H54 (cell line): ENCODE measurements at places on chromosomes 13 and 19.
A peak's percentile ranks its signal among the peaks of the same experiment; 100 is the strongest.

- DNase-seq: no peak
Observed at GRCh38 chr13:111589992-111590391, 269.6 kb downstream of the TEX29 start.

- peak; percentile 80 for DNase-seq
Observed at GRCh38 chr19:19540715-19541515, 2.9 kb downstream of the CILP2 start.

DNA sequence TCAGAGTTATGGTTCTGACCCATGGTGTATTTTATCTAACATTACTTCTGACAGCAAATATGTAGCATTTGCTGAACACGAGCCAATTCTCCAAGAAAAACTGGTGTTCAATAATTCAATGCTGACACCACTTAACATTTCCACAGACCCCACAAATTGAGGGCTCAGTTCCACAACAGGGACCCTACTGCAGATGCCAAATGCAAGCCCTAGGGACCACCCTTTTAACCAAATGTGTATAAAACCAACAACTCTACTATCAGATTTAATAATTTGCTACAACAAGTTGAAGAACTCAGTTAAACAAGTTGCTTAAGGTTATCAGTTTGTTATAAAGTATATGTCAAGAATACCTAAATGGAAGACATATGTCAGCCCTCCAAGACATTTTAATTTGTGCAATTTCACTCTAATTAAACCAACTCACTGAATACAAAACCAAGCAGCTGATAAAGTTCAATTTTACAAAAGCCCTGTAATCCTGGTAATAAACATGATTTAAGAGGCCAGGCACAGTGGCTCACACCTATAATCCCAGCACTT, 6.7 kb downstream of the ZNF44 start:
- DNase-seq: no peak

DNA sequence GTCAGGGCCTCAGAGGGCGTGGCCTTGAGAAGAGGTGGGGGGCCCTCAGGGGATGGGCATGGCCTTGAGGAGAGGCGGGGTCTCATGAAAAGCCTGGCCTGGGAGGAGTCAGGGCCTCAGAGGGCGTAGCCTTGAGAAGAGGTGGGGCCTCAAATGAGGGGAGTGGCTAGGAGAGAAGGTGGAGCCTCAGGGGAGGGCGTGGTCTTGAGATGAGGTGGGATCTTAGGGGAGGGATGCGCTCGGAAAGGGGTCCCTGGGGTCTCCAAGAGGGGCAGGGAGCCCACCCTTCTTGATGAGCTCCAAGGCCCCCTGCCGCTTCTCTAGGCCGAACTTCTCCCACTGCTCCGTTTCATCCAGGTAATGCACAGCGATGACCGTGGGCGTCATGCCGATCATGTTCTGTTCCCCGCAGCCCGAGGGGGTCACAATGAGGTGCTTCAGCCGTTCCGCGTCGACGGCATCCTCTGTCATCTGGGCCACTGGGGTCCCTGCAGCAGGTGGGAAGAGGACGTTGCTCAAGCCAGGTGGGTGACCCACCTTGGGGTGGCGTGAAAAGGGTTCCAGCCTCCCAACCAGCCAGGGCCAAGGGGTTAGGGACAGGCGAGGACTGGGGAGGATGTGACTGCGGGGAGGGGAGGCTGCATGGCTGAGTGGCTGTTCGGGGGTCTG, 24.3 kb upstream of the TNFSF14 start:
- DNase-seq: no peak

DNA sequence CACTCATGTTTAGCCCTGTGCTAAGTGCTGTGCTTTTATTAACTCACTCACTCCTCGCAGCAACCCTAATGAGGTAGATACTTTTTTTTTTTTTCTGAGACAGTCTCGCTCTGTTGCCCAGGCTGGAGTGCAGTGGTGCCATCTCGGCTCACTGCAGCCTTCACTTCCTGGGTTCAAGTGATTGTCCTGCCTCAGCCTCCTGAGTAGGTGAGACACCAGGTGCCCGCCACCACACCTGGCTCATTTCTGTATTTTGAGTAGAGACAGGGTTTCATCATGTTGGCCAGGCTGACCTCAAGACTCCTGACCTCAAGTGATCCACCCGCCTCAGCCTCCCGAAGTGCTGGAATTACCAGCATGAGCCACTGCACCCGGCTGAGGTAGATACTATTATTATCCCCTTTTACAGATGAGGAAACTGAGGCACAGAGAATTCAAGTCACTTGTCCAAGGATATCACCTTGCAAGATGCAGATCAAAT, 2.5 kb downstream of the ITPKC start:
- DNase-seq: no peak

DNA sequence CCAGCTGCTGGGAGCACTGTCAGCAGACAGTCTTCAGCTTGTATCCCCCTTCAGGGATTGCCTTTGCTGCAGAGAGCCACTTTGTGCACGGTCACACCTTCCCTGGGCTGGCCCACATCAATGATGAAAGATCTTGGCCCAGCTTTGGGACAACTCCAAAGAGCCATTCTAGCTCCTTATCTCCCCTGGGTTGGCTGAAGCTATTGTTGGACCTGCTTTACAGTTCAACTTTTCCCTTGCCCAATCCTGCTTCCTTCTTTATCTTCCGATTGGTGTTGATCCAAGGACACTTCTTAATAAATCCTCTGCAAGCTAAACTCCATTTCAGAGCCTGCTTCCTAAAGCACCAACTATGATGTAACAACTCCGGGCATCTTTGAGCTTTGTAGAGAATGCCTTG, 466.4 kb downstream of the KLF12 start:
- DNase-seq: no peak

DNA sequence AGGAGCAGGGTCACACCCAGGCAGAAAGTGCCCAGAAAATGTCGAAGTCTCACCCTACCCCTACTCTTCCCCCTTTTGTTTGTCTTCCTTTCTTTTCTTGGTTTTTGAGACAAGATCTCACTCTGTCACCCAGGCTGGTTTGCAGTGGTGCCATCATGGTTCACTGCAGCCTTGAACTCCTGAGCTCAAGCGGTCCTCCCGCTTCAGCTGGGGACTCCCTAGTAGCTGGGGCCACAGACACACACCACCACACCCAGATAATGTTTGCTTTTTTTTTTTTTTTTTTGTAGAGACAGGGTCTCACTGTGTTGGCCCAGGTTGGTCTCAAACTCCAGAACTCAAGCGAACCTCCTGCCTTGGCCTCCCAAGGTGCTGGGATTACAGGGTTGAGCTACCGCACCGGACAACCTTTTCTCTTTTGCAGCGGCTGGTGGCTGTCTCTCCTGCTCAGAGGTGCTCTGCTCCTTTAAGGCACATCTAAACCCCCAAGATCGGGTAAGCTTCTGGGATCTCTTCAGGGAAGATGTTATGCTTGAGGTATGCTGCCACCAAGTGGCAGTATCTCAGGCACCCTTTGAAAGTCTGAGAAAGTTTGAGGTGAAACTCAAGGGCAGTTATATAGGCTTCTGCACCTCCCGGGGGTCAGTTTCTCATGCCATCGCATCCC, 22.4 kb upstream of the EBI3 start:
- DNase-seq: peak; percentile 58

- DNase-seq: no peak
Observed at GRCh38 chr19:42473686-42474085, 30.9 kb upstream of the CXCL17 start.

DNA sequence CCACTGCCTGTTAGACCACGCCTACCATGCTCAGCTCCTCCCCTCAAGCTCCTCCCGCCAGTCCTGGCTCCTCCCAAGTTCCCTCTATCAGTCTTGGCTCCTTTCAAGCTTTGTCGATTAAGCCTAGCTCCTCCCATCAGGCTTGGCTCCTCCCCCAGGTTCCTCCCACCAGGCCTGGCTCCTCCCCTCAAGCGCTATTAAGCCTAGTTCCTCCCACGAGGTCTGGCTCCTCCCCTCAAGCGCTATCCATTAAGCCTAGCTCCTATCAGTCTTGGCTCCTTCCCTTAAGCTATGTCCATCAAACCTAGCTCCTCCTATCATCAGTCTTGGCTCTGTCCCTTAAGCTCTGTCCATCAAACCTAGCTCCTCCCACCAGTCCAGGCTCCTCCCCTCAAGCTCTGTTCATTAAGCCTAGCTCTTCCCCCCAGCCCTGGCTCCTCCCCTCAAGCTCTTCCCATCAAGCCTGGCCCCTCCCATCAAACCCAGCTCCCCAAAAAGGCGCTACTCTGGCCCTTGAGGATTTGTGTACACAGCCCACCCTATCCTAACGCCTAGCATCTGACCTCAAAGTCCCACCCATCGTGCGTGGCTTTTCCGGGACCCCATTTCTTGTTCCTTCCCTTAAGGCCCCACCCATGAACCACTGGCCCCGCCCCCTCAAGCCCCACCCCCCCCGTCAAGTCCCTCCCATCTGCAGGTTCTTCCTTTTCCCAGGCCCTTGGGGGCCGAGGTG, 10.0 kb downstream of the CAMSAP3 start:
- DNase-seq: peak; percentile 90

DNA sequence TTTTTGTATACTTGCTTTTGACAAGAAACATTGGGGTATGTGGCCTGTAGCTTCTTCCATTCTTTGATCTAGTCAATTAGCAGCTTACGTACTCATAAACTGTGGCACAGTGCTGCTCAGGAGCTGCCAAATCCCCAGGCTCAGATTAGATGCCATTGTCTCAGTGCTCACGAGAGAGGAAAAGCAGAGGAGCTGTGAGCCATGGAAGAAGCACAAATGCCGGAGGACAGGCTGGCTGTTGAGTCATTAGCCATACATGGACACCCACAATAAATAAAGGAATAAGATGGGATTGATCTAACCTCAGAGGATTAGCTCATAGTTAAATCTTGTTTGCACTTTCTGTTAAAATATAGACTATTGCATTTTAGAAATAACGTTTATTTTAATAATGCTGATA, 121.7 kb downstream of the POSTN start:
- no peak for DNase-seq

DNA sequence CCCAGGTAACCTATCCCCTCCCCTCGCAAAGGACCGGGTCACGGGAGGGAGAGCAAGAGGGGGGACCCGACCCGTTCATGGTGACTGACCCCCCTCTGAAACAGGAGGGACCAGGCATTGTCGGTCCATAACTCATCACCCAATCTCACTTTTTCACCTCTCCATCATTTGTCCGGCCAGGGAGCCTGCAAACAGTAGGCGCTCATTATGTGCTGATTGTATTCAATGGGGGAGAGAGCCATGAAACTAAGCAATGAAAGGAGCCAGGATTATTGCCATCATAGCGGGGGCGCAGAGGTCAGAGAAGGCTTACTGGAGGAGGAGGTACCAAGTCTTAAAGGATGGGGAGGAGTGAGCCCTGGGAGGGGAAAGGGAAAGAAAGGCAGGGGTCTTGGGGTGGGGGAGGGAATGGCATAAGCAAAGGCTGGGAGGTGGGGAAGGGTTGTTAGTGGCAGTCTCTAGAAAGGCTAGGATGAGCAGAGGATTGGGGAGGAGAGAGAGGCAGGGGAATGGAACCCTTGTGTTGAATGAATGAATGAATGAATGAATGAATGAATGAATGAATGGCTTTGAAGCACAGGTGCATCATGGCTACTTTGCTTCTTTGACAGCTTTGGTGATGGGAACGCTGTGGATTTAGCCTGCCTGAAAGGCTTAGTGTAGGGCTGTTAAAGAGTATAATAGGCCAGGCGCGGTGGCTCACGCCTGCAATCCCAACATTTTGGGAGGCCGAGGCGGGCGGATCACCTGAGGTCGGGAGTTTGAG, 1.4 kb downstream of the SHFL start:
- DNase-seq: no peak

GRCh38 chr19:1312767-1313694, 27.4 kb downstream of the EFNA2 start:
- peak; percentile 99 for DNase-seq
